ENCODE measurements at places on chromosomes 1 and 21.
A peak's percentile ranks its signal among the peaks of the same experiment; 100 is the strongest.

DNA sequence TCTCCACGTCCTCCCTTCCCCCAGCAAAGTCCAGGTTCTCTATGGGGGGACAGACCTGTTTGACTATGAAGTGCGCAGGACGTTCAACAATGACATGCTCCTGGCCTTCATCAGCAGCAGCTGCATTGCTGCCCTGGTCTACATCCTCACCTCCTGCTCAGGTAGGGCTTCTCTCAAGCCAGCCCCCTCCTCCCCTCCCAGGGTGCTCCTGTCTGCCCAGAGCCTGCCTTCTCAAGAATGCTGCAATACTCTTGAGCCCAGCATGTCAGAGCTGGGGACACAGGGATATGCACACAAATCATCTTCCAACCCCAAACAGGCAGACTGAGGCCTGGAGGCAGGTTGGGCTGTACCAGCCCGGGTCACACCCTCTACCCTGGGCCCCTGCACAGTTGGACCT is 35.4 kb downstream of the DISP3 start:
- no peak for DNase-seq

DNA sequence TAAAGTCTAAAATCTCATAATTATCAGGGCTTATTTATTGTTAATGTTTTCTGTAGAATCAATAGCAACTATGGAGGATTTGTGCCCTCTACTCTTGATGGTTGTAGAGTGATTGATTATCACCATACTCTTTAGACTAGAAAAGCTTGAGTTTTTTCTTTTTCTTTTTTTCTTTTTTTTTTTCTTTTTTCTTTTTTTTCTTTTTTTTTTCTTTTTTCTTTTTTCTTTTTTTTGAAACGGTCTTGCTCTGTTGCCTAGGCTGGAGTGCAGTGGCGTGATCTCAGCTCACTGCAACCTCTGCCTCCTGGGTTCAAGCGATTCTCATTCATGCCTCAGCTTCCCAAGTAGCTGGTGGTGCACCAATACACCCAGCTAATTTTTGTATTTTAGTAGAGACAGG is 29.7 kb downstream of the TOR1AIP1 start:
- no peak for DNase-seq

- DNase-seq: no peak
Measured at GRCh38 chr1:67612788-67613241, 72.2 kb upstream of the GADD45A start.

GRCh38 chr1:209420276-209420675 is 163.2 kb upstream of the CAMK1G start:
- DNase-seq: no peak

DNA sequence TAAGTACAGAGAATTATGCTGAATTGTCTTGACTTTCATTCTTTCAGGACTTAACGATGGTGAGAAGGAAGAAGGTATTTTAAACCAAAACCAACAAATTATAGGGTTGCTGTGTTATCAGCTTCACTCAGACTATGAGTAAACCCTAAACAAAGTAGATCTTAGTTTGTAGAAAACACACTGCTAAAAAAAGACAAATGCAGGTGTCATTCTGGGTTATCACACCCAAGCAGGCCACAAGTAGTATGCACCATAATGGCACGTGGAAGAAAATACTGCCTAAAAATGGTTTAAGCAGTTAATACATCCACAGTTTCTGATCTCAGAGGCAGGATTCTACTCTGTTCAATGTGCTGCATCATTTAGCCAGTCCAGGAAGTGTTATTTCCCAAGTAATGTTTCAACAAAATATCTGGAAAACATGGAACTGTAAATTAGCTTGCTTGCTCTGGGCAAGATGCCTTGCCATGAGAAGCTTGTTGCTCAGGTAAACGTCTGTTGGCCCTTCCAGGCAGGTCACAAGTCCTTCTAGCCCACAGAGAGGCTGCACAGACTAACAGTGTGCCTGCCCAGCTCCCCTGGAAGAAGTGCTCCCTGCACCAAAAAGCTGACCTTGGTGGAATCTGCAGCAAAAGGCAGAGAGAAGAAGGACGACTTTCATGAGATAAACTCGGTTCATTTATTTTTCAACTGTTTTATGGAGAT is 4.1 kb downstream of the DIPK1A start:
- no peak for DNase-seq

GRCh38 chr21:41662761-41663160 is 104.1 kb downstream of the RIPK4 start:
- no peak for DNase-seq

DNA sequence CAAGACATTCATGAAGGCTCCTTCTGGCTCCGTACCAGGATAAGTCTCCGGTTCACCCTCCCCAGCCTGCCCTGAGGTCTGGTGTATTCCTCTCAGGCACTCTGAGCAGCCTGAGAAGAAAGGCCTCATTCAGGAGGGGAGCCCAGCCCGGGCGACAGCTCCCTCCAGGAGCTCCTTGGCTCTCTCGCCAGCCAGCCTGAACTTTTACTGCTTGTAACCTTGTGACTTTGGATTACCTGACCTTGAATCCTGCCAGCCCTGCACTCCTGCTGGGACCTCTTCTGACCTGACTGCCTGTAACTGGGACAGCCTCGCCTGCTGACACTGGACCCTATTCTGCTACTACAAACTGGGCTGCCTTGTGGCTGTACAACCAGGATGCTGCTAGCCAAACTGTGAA is 65.8 kb downstream of the CD34 start:
- DNase-seq: no peak

GRCh38 chr21:22438428-22439086 is 1440.3 kb downstream of the NCAM2 start:
- no peak for DNase-seq

- no peak for DNase-seq
Measured at GRCh38 chr1:180778782-180779398, 133.8 kb upstream of the KIAA1614 start.

GRCh38 chr1:200973937-200974657 is 49.4 kb downstream of the KIF21B start:
- DNase-seq: no peak

DNA sequence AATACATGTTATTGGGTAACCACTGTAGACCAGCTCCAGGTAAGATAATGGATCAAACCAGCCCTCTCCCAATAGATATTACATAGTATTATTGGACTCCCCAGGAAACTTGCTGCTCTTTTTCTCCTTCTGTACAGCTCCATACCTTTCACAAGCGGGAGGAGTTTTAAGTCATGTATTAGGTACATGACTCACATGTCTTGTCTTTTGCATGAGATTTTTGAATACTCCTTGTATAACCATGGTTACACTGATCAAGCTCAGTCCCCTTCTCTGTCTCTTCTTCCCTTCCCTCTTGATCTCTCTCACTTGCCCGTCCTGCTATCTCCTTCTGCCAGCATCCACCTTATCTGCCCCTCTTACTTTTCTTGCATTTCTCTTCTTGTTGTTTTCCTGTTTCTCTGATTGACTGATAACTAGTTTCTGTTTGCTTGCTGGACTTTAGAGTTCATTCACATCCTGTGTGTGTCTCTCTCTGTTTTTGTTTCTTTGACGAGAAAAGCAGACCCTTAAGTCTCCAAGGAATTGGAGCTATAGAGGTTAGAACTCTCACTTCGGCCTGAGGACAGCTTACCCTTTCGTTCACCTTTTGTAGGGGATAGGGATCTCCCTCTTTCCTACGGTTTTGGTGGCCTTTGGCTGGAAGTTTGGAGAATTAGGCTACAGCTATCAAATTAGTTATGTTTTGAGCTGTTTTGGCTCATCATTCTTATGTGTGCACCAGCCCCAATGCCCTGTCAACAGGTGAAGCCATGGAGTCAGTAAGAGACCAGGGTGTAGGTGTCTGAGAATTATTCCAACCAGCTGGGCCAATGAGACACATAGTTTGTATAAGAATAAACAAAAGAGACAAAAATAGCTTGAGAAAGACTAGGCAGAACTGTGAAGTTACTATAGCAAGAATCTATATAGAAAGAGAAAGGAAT is 49.0 kb upstream of the ASB17 start:
- no peak for DNase-seq

DNA sequence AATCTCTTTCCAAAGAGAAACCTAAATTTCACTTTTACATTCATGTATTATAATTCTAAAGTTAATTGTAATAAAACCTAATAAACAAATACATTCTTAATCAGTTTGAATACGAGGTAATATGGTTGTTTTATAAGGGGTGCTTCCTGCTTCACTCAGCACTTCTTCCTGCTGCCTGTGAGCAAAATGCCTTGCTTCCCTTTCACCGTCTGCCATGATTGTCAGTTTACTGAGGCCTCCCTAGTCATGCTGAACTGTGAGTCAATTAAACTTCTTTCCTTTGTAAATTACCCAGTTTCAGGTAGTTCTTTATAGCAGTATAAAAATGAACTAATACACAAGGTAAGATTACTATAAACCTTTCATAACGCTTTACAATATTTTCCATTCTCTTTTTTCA is 491.1 kb upstream of the LRRC7 start:
- DNase-seq: no peak

DNA sequence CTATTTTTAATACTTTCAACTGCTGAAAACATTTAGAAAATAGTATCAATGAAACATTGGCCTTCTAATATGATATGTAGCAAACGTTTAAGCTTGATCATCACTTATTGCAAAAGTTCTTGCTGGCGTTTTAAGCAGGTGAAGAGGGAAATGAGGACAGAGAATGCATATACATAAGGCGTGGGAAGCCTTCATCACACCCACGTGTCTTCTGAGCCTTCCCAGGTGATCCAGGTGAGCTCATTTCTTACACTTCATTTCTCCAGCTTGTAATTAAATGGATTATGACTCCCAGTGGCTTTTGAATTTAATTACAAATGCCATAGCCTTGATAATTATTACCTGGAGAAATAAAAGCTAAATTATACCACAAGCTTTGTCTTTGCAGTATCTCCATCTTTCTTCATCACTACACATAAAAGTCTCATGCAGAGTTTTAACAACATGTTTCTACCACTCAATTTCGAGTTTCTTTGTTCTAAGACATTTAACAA is 1973.8 kb downstream of the MRPL39 start:
- DNase-seq: no peak

DNA sequence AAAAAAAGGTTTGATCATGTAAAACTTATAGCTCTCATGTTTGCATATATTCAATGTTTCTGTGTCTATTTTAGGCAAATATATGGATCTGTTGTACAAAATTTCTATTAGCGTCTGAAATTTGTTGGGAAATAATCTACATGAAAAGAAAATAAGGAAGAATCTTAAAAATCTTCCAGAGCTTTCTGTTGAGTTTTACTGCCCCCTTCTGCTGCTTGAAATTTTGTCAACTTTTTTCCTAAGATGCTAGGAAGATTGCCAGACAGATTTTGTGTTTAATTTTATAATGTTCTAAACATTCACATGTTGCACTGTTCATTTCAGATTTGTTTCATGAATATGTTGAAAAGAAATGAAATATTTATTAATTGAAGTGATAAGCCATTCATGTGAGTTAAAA is 2.5 kb upstream of the PTGS2 start:
- no peak for DNase-seq

- DNase-seq: no peak
Measured at GRCh38 chr1:25607123-25607522, 9.5 kb upstream of the MAN1C1 start.

DNA sequence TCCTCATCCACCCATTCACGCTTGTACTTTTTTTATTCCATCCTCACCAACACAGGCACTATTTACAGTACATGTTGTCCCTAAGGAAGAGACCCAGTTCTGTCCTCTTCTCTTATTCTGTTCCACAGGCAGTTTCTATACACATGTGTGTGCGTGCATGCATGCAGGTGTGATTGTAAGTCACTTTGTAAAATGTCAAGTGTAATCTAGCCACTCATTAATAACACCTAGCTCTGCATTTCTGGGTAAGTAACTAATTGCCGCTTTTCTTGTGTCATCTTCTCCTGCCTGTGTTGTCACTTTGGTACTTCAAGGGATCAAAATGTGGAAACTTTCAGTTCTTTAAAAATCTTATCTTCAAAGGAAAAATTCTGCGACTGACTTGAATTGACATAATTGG is 377.2 kb downstream of the SEC16B start:
- no peak for DNase-seq

DNA sequence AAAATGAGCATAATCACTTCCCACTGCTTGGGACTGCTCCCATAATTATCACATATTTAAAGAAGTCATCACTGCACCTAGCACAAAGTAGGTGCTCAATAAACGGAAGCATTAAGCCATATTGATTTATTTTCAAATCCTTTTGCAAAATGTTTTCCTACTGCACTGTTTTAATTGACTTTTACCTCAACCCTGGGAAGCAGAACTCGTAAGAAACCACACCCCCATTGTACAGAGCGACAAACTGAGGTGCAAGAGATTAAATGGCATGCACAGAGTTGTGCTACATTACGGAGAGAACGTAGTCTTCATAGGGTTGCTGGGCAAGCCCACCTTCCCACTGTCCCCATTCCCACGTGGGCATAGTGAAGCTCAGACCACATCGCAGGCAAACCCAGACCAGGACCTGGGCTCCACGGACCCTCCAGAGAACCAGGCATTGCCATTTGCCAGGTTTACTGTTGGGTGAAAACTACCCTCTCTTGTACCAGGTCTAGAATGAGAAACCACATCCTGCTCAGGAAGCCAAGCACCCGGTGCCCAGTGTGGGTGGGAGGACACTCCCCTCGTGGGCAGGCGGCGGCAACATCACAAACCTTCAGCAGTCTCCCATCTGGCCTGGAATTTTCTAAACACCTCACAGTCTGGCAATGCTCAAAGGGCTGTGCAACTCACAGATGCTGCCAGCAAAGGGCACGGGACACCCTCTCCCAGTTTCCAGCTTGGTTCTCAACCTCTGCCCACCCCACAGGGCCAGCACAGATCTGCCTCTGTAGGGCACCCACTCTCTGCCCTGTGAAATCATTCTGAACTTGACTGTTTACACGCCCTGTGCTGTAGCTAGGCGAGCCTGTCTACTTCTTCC is 8.2 kb downstream of the IFFO2 start:
- DNase-seq: peak; percentile 62

DNA sequence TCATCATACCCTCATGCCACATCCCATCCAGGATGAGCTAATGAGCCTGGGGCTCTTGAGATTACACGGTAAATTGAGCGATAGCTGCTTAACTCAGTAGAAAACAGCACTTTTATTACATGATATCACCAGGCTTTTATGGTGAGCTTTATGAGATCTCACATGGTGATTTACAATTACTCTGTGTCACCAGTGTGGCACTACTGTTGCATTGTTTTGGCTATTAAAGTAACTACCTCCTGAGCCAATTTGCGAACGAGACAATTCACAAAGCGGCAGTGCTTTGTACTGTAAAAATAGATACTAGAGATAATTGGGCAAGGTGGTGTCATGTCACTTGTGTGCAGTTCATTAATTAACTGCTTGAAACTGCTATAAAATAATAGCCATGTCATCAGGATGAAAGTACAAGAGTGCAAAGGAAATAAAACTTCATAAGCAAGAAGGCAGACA is 767.7 kb upstream of the ADGRL2 start:
- no peak for DNase-seq

- peak; percentile 87 for DNase-seq
Measured at GRCh38 chr1:203304919-203305808, at the start of gene BTG2. TSS of gene BTG2 (plus strand) at chr1:203305519. CDS start at chr1:203305607, 88 bp downstream.

- DNase-seq: no peak
Measured at GRCh38 chr1:98661544-98662355, at the start of gene SNX7. TSS of gene SNX7 (plus strand) at chr1:98661721. CDS start at chr1:98661732, 11 bp downstream.
